ENCODE measurements at places on chromosomes 4 and X.

DNA sequence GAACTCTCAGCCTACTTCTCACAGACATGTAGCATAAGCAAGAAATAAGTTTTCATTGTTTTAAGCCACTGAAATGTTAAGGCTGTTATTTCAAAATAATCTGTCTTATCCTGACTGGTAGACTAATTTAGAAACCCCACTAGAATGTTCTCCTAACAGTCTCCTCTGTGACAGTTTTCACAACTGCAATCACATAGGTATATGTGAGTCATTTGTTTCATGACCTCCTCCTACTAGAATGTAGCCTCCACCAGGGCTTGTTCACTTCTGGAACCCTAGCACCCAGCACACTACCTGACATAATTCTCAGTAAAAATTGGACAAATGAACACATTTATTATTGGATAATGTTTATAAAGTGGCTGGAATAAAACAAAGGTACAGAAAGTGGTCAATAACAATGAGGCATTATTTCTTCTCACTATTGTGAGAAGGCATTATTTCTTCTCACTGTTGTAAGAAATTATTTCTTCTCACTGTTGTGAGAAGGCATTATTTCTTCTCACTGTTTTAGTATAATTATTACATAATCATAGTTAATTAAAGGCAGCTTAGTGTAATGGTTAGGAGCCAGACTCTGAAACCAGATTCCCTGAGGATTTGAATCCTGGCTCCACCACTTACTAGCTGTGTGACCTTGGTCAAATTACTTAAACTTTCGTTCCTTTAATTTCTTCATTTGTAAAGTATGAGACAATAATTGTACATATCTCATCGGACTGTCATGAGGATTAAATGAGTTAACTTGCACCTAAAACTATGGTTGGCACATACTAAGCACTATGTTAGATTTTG, 251.5 kb downstream of the RASL11B start:
- no peak for DNase-seq

GRCh38 chr4:123093236-123093635, 170.8 kb upstream of the NUDT6 start:
- DNase-seq: no peak

DNA sequence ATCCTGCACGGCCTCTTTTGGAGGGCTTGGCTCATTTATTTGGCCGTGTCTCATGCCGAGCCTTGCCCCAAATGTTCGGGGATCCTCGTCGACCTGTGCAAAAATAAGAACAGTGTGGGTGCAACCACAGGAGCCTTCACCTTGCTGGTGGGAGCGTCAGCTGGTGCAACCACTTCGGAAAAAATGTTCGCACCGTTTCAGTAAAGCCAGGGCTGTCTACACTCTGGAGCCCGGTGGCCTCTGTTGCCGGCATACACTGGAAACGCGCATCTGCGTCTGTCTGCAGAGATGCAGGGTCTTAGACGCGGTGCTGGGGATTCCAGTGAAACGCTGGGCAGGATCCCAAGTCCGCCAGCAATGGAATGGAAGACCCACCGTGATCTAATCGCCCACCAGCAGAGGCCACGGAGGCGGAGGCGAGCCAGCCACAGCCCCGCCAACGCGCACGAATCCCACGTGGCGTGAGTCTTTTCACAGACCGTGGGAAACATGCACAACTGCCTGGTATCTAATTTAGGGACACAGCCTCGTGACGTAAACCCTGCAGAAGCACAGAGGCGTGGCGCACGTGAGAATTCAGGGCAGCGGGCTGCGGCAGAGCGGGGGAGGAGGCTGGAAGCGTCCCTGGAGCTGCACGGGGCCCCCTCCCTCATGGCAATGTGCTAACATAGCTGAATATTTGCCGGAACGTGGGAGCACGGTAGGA, 13.8 kb upstream of the MXD4 start:
- no peak for DNase-seq

DNA sequence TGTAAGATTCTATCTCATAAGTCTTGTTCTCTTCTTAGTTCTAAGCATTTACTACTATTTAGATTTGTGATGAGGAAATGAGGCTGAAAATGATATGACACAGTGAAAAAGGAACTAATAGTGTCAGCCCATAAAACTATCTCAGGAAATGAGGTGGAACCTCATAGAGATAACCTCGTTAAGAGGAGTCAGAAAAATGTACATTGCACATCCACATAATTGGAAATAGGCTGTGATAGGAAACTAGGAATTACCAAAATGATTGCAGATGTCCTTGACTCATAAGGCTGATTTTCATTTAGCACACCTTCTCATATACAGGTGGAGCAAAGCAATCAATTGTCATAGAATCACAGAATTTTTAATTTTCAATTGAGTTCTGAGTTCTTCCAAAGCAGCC, 26.8 kb downstream of the ANXA10 start:
- DNase-seq: no peak

DNA sequence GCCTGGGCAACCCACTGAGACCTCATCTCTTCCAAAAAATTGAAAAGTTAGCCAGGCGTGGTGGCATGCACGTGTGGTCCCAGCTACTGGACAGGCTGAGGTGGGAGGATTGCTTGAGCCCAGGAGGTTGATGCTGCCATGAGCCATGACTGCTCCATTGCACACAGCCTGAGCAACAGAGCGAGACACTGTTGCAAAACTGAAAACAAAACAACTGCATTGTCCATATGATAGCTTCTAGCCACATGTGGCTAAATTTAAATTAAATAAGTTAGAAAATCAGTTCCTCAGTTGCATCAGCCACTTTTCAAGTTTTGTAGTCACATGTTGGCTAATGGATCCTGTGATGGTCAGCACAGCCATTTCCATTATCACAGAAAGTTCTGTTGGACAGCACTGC, 67.9 kb downstream of the GAB1 start:
- DNase-seq: no peak

DNA sequence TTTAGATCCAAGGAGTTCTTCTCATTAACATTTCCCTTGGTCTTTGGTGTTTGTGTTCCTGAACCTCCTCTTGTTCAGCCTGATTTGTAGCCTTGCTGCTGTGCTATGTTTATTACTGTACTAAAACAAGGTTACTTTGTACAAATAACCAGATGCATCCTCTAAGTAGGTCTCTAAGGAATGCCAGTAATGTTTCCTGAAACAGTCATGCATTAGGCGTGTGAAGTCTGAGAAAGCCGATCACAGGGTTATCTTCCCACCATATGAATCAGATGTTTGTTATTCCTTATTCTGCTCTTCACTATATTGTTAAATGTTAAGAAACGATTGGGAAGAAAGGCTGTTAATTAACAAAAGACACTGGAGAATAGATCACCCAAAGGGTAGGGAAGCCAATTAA, 66.9 kb downstream of the GALNTL6 start:
- no peak for DNase-seq

DNA sequence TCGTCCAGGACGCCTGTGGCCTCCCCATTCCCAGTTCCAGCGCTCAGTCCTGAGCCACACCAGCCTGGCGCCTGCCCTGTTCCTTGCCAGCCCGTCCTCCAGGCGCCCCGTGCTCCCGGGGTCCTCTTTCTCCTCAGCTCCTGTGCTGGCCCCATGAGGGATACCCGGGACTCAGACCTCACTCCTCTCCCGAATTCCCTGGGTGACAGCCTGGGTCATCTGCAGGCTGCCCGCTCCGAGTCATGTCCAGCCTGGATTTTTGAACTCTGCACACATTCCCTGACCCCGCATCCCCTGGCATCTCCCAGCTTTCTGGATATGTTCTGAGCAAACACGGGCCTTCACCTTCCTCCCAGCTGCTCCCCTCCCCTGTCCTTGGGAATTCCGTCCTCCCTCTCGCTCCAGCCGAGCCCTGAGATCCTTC, 14.9 kb upstream of the ADD1 start:
- DNase-seq: no peak

DNA sequence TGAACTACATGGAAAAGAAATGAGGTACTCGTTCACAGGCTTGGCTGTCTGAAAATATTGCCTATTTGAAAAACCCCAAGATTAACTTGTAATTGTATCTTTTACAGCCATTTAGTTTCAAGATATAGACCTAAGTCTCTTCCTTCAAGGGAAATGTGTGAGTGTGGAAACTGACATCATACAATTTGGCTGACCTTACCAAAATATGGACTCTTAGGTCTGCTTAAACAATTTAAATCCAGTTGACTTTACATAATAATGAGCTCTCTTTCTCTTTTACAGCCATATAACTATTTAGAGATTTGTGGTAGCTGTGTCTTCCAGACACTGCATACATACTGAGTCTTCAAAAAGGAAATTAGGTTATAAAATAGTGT, 186.9 kb downstream of the NR3C2 start:
- no peak for DNase-seq

DNA sequence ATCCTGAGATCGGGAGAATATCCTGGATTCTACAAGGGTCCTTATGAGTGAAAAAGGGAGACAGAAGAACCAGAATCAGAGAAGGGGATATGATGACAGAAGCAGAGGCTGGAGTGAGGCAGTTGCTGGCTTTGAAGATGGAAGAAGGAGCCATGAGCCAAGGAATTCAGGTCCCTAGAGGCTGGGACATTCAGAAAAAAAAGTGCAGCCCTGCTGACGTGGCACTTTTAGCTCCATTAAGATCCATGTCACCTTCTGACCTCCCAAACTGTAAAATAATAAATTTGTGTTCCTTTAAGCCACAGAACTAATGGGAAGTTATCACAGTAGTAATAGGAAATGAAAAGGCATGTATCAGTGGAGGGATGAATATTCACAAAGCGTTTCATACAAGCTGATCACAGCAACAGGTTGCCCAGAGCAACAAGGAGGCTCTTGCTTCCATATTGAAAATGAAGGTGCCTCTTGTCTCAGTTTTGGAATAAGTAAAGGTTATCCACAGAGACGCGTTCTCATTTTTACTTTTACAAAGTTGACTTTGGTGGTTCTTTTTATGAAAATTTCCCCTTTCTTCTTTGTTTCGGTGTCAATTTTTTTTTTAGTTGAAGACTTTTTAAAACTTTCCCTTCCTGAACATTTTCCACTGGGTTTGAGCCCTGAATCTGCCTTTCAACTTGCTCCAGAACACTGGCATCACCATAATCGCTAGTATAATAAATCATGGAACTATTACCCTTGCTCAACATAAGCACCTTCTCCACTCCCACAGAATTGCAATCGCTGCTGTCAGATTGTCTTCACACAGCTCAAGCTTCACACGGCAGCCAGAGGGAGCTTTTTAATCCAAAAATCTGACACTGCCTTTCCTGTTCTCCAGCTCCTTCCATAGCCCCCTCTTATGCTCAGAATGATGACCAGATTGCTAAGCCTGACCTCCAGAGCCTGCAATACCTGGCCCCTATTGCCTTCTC, 127.6 kb upstream of the RBPJ start:
- no peak for DNase-seq

GRCh38 chrX:76155786-76156185, 17.1 kb upstream of the PBDC1 start:
- no peak for DNase-seq

DNA sequence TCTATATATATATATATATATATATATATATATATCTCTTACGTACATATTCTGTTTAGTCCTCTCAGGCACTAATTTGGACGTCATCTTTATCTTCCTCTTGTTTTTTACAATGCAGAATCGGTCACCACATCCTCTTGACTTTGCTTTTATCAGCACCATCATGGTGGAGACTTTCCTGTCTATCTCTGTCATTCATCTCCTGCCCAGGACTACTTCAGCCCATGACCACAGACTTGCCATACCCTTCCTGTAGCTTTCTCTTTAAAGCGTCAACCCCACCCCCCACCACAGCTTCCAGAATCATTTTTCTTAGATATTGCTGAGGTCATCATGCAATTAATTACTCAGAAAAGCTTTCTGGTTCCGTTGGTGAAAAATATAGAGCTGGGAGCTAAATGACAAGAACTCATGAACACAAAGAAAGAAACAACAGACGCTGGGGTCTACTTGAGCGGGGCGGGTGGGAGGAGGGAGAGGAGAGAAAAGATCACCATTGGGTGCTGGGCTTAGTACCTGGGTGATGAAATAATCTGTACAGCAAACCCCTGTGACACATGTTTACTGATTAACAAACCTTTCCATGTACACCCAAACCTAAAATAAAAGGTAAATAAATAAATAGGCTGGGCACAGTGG, 30.5 kb upstream of the PRKX start:
- no peak for DNase-seq

GRCh38 chr4:52376132-52376704, 282.9 kb downstream of the USP46 start:
- no peak for DNase-seq

DNA sequence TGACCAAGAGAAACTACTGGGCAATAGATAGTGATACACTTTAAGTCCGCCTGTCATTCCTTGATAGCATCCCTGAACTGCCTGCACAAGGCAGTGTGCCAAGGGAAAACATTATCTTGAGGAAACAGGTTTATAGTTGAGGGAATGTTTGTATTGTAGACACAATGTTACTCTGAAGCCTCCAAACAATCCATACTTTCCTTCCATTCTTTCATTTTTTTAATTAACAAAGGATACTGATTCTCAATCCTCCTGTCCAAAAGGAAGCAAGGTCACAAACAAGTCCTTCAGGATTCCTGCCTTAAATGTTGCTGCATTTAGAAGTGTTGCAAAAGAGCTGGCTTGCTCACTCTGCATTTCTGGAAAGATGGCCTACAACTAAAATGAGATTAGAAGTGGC, 61.7 kb upstream of the PRSS48 start:
- no peak for DNase-seq

GRCh38 chr4:184292877-184293276, 75.2 kb upstream of the ENPP6 start:
- no peak for DNase-seq

DNA sequence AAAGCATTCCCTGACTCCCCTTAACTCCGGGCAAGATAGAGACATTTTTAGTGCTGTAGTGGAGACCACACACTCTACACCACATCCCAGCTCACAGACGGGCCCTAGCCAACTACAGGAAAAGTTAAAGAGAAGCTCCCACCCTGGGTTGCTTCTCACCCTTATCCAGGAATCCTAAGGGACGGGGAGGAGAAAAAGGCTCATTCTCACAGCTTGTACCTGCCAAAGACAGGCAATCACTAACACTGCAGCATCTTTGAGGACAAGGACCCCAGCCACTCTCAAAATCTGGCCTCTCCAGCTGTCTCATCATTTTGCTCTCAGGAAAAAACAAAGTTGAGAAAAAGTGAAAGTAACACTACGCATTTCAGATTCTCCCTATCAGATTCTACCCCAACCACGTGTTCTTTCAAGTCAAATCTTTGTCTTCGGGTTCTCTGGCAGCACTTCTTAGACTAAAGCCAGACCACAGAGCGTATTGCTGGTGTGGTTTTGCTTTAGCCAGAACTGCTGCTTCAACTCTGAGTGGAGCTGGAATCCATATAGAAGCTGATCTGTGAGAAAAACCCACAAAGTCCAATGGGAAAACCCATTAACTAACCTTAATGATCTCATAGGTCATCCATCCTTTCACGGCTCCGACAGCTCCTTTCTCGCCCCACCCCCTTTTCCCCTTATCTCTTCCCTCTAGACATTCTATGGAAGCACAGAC, 605.9 kb upstream of the DIPK2B start:
- DNase-seq: no peak

GRCh38 chr4:151851354-151851753, 90.5 kb upstream of the GATB start:
- DNase-seq: no peak

GRCh38 chr4:162461952-162462351, 298.2 kb upstream of the FSTL5 start:
- no peak for DNase-seq

Data from activated naive CD8-positive, alpha-beta T cell treated with anti-CD3 and anti-CD28 coated beads, Interleukin-2, amount 50 U/mL, for 16 hours (primary cell).